NCI-H1105 treated with DMSO at 0.1 percent for 48 hours (cell line): ENCODE measurements at places on chromosomes 11 and 22.

DNA sequence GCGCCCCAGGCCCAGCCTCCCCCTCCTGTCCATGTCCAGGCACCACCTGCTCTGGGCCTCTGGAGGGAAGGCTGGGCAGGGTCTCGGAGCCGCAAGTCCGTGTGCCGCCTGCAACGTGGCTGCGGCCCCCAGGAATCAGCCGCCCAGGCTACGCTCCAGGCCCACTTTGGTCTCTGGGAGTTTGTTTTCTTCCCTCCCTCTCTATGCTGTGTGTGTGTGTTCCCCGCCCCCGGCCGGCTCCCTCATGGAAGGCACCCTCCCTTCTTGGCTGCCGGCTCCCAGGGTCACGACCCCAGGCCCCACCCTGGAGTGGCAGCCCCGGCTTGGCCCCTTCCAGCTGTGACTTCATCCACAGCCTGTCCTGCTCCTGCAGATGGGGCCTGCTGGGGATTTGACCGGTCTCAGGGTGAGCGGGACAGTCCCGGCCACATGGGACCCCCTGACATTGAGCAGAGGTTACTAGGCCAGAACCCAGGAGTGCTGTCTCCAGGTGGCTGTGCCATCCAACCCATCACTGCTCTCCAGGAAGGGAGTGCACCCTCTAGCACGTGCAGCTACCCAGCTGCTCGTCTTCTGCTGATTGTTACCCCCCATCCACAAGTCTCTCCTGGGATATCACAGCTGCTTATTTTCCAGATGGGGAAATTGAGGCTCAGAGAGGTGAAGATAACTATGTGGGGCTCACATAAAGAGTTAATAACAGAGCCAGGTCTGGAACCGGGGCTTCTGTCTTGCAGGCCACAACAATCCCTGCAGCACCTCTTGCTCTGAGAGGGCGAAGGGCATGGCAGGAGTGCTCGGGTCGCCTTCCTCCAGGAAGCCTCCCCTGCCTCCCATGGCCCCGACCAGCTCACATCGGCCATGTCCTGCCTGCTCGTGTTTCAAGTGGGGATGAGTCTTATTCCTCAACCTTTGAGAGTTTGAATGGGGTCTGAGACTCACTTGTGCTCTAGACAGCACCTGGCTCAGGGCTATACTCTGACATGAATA lies 2.8 kb upstream of the LIF start:
- DNase-seq: no peak

DNA sequence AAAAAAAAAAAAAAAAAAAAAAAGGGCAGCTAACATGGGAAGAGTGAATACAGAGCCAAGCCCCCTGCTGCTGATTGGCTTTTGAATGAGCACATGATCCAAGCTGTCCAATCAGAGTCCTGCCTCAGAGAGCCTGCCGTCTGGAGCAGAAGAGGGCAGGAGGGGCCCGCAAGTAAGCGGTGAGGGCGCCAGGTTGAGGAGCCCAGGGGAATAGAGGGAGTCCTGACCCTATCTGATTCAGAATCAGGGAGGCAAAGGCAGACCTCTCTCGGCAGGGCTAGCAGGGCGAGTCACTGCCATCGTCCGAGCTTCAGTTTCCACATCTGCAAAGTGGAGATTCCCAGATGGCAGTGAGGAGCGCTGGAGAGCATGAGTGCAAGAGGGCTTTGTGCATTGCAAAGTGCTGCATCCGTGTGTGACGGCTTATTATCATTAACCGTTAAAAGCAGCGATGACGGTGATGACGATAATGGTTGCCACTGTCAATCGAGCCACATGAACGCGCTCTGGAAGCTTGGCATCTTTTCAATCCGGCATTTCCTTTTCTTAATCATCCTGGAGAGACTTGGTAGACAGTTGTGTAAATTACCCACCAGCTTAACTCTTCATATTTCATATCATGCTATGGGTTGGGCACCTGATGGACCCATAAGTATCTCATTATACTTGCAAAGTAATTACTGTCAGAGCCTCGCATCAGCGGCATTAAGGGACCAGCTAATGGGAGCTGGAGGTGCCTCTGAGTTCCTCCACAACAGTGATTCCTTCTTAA lies 68.6 kb upstream of the ATXN10 start:
- DNase-seq: no peak

GRCh38 chr11:14237444-14237961 lies 121.5 kb downstream of the RRAS2 start:
- no peak for DNase-seq

DNA sequence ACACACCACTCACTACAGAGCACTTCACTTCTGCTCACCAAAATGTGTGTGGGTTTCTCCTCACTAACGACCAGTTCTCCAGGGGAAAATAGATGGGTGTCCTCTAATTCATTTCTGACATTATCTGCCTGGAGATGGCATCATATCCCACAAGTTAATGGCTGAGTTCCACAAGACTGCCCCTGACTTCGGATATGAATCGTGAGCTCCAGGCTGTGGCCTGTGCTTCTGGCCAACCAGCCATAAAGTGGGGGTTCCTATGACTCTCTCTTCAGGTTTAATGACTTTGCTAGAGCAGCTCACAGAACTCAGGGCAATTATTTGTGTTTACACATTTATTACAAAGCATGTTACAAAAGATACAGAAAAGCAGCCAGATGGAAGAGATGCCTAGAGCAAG lies 113.0 kb upstream of the SYT13 start:
- DNase-seq: no peak
